ENCODE measurements at places on chromosomes 1 and 21.

DNA sequence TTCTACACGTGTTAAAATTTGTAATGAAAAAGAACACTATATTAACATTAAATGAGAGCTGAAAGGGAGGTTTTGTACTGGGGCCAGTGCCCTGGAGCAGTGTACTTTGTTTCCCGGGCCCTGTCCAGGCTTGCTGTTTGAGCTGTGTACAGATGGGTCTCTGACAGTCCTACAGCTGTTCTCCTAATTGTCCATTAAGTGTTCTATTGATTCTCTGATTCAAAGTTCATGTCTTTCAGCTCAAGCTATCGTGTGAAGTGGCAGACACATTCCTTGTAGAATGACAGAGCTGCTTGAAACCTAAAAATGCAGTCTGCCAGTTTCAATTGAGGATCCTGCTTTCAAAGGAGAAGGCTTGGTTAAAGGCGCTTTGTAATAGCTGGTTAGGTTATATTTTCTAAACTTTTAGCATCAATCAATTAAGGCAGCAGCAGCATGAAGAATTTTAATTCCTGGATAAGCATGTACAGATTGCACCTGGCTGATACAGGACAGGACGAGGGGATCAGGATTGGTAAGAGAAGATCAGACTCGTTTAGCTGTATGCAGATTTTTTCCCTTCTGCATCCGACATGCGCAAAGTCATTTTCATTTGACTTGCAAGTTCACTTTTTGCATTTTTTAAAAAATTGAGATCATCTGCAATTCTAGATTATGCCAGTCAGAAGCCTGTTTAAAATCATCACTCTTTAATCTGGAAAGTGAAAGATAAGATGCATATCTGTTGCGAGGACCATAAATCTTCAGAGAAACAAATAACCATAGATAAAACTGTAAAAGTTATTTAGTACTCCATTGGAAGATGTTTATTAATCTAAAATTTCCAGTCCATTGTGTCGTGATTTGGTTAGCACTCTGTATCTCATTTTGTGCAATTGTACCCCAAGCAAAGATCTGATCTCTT is 98.5 kb downstream of the ATG4C start:
- no peak for DNase-seq

- DNase-seq, result no peak
These were observed 13.4 kb upstream of the MTARC2 start for GRCh38 chr1:220734571-220735326.

DNA sequence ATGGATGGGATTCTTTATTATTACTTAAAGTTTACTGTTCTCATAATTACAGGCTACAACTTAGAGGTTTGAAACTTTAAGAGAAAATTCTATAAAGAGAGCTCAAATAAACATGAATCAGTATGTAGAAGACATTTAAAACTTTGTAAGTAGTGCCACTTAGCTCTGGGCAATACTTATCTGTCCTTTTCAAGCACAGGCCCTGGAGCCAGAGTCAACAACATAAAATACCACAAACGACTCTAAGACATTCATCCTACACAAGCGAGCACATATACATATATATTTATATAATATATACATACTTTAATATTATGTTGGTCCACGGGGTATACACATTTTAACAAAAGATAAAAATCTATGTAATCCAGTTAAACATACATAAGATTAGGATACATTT is 24.1 kb upstream of the TTC39A start:
- DNase-seq, result no peak

- no peak for DNase-seq
These were observed 16.4 kb upstream of the RAB29 start for GRCh38 chr1:205791568-205792180.

DNA sequence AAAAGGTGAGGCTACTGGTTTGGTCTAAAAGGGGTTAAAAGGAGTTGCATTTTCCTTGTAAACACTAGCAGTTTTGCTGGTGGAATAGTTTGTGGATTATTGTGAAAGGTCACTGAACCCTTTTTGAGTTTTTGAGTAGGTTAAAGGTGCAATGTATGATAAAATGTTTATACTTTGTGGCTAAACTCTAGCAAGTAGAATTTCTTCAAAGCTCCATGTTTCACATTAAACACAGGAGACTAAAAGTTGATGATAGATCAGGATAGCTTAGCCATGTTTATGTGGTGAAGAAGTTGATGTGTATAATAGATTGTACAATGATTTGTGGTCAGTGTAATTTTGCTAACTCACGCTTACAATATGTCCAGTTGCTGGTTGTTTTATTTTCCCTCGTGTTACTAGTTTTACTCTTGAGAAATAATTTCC is 13.1 kb downstream of the ZNF326 start:
- DNase-seq, result no peak
